ENCODE measurements at places on chromosomes 13 and 19. TPM values are rescaled to one million over a fixed set of nuclear protein-coding genes. Genes with fewer than 3 reads are reported as not detected.

PSMD8 gene
- polyA plus RNA-seq, result 140 TPM

DNA sequence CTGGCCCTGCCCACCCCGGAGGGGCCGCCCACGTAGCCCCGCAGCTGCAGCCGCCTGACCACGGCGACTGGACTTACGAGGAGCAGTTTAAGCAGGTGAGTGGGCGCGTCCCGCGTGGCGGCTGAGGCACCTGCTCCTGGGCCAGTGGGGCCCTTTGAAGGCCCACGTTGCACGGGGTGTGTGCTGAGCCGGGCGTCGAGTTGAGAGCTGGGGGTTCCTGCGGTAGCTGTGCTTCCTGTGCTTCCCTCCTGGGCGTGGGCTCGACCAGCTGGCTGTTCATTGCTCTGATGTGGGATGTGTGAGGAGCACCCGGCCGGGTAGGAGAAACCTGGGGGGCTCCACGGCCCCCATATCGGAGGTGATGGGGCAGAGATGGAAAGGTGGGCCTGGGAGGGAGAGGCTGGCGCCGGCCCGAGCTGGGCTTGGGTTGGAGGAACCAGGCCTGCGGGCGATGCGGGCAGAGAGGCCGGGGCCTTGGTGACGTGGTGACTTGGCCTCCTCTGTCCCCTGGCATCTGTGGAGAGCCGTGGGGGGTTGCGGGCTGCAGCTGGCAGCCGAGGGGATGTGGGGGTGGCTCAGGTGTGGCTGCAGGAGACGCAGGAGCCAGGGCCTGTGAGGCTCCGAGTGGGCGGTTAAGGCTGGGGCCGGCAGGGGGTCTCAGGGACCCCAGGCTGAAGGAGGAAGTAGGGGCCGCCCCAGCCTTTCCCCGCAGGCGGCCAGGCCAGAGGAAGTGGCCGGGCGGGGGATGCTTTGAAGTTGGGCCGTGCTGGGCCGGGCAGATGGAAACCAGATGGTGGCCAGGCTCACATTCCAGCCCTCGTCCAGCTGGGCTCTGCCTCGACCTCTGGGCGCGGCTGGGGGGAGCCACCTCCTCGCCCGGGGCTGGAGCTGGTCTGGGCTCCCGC, 7.1 kb downstream of the ARID3A start:
- DNase-seq, result no peak

- no peak for DNase-seq
These were observed 29.2 kb upstream of the PEPD start for GRCh38 chr19:33550768-33551167.

DNA sequence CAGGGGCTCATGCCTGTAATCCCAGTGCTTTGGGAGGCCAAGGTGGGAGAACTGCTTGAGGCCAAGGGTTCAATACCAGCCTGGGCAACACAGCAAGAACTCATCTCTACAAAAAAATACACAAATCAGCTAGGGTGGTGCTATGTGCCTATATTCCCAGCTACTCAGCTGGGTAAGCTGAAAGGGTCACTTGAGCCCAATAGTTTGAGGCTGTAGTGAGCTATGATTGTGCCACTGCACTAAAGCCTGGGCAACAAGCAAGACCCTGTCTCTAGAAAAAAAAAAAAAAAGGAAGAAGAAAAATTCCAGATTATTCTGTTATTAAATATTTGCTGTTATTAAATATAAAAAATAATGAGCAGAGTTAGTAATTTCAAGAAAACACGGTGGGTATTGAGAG, 131.1 kb downstream of the RGCC start:
- DNase-seq, result no peak

FCAR gene
- polyA plus RNA-seq, result 0.27 TPM

GRCh38 chr13:64066711-64067110, 2651.1 kb upstream of the PCDH20 start:
- DNase-seq, result no peak

SEMA6B gene
- 1.5 TPM for polyA plus RNA-seq

DNA sequence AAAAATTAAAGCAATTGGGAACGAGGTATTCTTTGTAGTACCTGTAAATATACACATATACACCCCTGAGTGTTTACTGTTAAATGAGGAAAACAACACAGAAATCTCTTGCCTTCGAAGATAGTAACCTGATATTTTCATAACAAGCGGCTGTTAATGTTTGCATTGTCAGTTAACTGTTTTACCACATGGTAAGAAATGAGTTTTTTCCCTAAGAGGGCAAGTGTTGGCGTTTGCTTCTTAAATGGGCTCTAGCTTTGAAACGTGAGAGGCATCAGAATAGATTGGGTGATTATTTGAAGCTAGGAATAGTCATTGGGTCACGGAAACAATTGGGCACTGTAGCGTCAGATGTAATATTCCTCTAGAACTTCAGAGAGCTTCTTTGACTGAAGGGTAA, 22.0 kb upstream of the UPF3A start:
- no peak for DNase-seq

DACT3 gene
- 24.5 TPM for polyA plus RNA-seq

- no peak for DNase-seq
These were observed 95.6 kb downstream of the FAM216B start for GRCh38 chr13:42876887-42877545.

GRCh38 chr19:51439021-51439465, 19.2 kb downstream of the SIGLEC8 start:
- no peak for DNase-seq

- no peak for DNase-seq
These were observed at the start of gene DOCK6 for GRCh38 chr19:11261971-11262839. Gene DOCK6 (minus strand): TSS chr19:11262524. CDS start chr19:11262440, 84 bp downstream.

KLK15 gene
- polyA plus RNA-seq, result not detected

- DNase-seq, result no peak
These were observed 36.5 kb downstream of the KL start for GRCh38 chr13:33052506-33053280.
